ENCODE measurements at places on chromosomes 5 and 9.

- DNase-seq: peak; percentile 74
Observed at GRCh38 chr5:126354012-126354857, 69.0 kb upstream of the GRAMD2B start.

DNA sequence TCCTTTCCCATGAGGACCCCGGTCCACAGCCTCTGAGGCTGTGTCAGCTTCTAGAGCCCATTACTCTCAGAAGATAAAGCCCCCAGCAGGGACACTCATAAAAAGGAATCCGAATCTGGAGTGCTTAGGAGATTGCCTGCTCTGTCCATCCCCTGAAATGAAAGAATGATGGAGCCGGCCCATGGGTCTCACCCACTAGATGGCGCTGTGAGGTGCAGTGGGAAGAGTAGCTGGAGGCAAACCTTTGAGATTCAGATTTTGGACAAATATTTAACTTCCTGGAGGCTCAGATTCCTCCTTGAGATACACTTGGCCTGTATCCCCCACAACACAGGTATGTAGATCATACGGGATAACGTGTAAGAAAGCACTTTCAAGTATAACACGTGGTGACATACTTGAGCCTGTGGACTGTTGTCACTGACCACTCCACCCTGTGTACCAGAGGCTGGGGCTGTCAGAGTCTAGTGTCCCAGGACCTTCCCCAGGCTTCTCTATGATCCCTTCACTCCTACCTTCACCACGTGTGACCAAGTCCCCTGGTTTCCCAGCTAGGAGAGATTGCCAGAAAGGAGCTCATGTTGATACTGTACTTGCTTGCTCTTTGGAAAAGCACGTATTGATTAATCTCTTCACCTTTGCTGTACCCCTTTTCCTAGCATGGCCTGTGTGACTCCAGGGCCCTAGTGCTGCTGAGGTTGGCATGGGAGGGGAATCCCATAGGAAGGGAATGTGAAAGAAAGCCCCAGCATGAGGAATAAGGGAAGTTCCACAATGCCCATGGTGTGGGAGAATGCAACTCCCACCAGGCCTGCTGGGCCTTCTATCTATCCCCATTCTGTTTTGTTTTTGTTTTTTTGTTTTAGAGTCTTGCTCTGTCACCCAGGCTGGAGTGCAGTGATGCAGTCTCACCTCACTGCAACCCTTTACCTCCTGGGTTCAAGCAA is 32.1 kb downstream of the TRMO start:
- DNase-seq: peak; percentile 69

- DNase-seq: no peak
Observed at GRCh38 chr5:82913971-82914370, 163.2 kb downstream of the TMEM167A start.

DNA sequence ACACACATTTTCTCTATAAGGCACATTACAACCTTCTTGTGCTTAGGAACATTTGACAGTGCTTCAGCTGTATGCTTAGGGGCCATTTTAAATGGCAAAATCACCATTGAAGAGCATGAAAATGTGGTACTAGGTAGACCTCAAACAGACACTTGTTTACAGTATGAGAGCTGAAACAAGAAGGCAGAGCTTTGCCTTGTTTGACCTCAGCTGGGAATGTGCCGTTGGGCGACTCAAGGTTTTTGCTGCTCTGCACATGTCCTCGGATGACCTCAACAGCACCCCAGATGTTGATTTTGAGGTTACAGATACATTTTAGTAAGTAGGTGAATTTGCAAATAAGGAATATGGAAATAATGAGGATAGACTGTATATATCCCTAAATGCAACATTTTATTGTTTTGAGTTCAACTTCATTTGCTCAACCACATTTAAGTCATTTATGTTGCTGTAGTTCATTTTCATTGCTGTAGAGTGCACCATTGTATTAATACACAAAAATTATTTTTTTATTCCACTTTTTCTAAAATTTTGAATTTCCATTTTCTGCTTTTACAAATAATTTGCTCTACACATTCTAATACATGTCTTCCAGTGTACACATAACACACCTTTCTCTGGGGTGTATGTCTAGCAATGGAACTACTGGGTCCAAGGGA is 206.8 kb downstream of the NR3C1 start:
- DNase-seq: no peak

- peak; percentile 90 for DNase-seq
Observed at GRCh38 chr5:143222287-143223231, 180.9 kb downstream of the NR3C1 start.

DNA sequence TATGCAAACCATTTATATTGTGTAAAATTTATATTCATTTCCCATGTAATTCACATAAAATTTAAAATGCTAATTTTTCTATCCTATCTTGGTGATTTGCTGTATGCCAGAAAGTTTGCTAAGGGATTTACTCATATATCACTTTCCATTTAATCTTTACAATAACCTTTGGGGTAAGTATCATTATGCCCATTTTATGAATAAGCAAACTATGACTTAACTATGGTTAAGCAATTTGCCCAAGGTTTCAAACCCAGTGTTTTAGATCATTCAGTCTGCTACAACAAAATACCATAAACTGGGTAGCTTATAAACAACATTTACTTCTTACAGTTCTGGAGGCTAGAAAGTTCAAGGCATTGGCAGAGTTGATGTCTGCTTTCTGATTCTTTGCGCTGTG is 246.4 kb upstream of the TMEM161B start:
- no peak for DNase-seq

DNA sequence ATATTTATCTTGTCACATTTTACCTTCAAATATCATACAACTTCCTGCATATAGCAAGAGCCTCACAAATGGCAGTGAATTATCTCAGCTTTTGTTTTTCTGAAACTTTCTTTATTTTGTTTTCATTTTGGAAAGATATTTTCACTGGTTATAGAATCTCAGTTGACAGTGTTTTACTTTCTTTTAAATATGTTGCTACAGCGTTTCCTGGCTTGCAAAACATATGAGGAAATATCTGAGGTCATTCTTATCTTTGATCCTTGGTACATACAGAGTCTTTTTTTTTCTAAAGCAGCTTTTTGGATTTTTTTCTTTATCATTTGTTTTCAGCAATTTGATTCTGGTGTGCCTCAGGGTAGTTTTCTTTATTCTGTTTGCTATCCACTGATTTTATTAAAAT is 77.6 kb upstream of the CEP78 start:
- peak; percentile 57 for DNase-seq

- DNase-seq: peak; percentile 20
Observed at GRCh38 chr5:93303291-93303691, 277.7 kb downstream of the NR2F1-AS1 start.

DNA sequence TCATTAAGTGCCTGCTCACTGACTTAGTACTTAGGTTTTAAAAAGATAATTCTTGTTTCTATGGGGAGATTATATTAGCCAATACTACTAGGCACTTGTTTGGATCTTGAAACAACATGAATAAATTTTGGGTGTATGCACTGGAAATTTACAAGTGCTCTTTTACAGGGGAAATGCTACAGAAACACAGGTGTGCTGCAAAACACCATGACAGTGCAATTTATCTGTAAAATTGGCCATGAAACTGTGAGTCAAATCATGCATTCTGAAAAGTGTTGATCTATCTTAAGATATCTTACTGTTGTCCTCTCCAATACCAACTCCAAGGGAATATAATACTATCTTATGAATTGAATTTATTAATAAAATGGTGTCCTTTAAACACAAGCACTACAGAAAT is 12.1 kb upstream of the PCDHB1 start:
- DNase-seq: no peak

GRCh38 chr9:73269430-73270101 is 117.9 kb downstream of the ANXA1 start:
- DNase-seq: peak; percentile 79

- DNase-seq: no peak
Observed at GRCh38 chr9:133976191-133976861, 15.8 kb downstream of the VAV2 start.

- no peak for DNase-seq
Observed at GRCh38 chr5:9547122-9547947, 1.5 kb upstream of the SEMA5A start.

Data from OCI-M1 (cell line).